ENCODE measurements at places on chromosomes 16 and 17.

- no peak for DNase-seq
Measured at GRCh38 chr16:89607937-89608740, 5.3 kb upstream of the DPEP1 start.

GRCh38 chr17:56939869-56940484 lies 20.9 kb downstream of the COIL start:
- DNase-seq, result peak; percentile 66

DNA sequence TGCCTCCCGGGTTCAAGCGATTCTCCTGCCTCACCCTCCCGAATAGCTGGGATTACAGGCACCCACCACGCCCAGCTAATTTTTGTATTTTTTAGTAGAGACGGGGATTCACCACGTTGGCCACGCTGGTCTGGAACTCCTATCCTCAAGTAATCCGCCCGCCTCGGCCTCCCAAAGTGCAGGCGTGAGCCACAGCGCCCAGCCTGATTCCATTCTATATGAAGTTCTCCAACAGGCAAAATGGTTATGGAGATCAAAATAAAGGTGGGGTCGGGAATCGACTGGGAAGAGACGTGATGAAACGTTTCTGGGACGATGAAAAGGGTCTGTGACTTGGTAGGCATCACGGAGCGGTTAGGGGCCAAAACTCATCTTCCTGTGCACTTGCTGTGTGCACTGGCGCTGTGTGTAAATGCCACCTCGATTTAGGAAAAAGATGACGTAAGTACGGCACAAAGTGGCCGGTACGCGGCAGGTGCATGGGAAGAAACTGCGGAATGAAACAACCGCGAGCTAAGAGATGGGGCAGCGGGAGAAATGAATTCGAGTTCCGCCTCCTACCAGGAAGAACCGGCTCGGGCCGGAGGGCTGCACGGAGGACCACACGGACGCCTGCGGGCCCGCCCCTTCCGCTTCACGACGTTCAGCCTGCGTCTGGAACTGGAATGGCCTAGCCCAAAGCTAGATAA lies 1.6 kb downstream of the TP53 start:
- peak; percentile 94 for DNase-seq

DNA sequence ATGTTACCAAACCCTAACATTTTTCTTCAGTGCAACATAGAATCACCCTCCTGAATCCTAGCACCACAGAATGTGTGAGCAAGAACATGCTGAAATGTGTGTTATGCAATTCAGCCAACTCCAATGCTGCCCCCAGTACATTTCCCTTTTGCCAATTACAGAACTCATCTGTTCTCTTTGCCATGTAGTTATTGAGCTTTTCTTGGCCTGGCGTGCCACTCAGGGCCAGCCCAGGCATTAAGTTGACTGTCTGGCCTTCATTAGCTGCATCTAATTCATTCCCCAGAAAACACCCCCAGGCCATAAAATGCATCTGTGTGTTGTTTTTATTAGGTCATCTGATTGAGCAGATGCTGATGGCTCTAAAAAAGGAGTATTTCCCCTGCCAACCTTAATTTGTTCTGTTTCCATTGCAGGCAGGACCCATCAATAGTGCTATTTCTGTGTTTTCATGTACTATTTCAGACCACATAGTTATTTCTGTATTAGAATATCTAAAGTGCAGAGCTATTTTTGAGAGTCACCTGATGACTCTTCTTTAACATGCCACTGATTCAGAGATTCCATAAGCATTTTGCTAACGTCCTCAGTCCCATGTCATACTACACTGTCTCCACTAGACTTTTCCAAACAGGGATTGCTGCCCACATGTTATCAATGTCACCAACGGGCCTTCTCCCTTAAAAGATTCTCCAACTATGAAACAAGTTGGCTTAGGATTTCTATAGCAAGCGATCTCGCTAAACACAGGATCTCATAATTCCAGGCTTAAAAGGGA lies 969.7 kb downstream of the CDH11 start:
- peak; percentile 33 for DNase-seq

DNA sequence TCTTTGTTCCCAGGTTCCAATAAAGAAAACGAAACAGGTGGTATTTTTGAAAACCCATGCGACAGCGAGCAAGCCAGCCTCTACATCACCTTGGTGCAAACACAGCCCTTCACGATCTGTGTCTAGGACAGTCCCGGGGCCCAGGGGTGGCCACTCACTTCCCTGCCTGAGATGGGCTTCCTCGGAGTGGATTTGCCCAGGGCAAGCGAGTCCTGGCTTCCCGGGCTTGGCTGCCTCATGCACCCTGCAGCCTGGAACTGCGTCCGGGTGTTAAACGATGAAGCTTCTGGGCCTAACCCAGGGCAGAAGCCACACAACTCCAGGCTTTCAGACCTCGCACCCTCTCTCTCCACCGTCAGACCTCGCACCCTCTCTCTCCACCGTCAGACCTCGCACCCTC lies 66.0 kb downstream of the RPH3AL start:
- no peak for DNase-seq

DNA sequence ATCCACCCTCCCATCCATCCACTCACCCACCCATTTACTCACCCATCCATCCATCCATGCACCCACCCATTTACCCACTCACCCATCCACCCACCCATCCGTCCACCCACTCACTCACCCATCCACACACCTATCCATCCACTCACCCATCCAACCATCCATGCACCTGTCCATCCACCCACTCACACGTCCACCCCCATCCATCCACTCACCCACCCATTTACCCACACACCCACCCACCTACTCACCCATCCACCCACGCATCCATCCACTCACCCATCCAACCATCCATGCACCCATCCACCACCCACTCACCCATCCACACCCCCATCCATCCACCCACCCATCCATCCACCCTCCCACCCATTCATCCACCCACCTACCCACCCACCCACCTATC lies 12.2 kb downstream of the SOX8 start:
- no peak for DNase-seq

DNA sequence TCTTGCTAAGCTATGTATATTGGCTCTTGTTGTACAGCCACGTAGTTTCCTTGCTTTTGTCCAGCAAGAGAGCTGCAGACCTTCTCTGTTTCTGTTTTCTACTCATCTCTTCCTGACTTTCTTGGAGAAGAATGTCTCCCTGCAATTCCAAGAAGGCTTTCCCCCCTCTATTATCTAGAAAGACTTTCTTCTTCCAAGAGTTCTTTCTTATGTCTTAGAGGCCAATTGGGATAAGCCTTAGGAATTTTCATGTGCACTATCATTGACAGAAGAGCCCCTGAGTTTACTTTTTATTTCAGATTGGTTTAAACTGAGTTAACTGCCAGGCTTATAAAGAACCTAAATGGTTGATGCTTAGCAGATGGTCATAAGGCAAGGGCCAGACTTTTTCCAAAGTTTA lies 9.0 kb downstream of the CAPNS2 start:
- DNase-seq, result no peak

DNA sequence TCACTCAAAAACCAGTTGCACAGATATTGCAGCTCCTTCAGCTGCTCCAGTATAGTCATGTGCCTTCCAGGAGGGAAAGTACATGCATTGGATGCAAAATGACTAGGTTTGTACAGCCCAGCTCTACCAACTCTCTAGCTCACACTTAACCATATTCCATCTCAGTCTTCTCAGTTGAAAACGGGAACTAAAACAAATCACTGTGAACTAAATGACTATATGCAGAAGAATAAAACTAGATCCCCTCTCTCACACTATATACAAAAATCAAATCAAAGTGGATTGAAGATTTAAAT lies 24.9 kb downstream of the DCUN1D3 start:
- no peak for DNase-seq

DNA sequence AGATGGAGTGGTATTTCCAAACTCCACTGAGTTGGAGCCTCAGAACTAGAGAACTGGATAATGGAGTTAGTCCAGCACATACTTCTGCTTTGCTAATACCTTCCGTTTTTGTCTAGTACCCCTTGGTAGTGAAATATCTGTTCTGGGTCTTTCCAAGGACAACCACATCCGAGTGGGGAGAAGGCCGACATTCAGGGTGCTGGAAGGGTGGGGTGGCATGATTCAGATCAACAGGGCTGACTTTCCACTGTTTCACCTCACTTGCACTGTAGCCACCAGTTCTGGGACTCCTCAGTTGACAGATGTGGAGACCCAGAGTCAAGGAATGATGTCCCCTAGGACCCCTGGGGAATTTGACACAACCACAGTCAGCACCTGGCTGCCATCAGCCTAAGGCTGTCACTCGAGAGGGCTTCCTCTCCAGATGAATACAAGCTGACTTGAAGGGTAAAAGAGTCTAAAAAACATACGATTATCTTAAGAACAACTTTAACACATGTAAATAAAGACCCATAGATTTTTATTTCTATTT lies 84.8 kb upstream of the HNF1B start:
- DNase-seq, result no peak

DNA sequence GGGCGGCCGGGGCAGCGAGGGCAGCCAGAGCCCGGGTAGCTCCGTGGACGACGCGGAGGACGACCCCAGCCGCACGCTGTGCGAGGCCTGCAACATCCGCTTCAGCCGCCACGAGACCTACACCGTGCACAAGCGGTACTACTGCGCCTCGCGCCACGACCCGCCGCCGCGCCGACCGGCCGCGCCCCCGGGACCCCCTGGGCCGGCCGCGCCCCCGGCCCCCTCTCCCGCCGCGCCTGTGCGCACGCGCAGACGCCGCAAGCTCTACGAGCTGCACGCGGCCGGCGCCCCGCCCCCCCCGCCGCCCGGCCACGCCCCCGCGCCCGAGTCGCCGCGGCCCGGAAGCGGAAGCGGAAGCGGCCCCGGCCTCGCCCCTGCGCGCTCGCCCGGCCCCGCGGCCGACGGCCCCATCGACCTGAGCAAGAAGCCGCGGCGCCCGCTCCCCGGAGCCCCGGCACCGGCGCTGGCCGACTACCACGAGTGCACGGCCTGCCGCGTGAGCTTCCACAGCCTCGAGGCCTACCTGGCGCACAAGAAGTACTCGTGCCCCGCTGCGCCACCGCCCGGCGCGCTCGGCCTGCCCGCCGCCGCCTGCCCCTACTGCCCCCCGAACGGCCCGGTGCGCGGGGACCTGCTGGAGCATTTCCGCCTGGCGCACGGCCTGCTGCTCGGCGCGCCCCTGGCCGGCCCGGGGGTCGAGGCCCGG lies 36.1 kb upstream of the ZC3H18 start:
- peak; percentile 78 for DNase-seq

- no peak for DNase-seq
Measured at GRCh38 chr17:58351182-58351581, 819 bp downstream of the SUPT4H1 start.

GRCh38 chr16:87165885-87166284 lies 151.3 kb downstream of the C16orf95 start:
- no peak for DNase-seq

GRCh38 chr16:67030221-67030962 lies 1.4 kb downstream of the CBFB start:
- DNase-seq, result no peak

DNA sequence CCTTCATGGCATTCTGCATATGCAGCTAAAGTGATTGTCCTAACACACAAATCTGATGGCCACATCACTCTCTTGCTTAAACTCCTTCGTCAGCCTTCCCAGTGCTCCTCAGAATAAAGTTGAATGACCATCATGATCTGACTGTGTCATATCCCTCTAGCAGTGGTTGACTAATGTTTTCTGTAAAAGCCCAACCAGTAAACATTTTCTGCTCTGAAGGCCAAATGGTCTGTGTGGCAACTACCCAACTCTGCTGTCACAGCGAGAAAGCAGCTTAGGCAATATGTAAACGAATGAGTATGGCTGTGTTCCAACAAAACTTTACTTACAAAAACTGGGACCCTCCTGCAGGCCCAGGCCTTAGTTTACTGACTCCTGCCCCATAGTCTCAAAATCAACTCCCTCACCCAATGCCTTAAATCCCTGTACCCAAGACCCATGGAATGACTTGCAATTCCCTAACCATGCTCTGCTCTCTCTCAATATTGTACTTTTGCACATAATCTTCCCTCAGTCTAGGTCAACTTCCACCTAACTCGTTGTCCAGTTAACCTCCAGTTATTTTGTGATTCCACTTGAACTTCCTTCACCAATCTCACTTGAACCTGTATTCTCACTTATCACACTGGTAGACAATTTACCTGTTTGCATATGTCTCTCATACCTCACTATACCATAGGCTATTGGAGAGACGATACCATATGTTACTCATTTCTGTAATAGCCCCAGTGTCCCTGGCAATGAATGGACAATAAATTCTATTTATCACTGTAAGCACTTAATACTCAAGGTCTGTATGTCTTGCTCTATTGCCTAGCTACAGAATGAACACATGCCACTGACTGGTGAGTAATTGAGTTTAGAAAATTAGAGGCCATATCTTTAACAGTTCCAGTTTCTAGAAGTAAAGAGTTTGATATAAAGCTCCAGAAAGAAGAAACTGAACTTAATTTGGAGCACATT lies 29.1 kb downstream of the TMEM100 start:
- DNase-seq, result peak; percentile 14

DNA sequence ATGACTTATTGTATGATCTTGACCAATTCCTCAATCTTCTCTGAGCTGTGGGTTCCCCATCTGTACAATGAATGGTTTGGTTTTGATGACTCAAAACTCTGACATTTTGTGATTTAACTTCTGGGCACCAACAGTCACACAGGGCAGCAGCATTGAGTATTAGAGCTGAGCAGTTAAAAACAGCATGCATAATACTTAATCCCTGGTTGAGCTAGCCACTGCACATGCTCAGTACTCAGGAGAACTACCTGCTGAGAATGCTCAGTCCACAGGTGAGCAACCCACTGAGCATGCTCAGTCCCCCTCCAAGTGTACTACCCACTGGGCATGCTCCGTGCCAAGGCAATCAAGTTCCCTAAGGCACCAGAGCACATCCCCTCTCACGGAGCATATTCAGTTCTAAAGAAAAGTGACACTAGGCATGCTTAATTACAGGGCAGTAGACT lies 68.7 kb downstream of the AIPL1 start:
- no peak for DNase-seq

- DNase-seq, result peak; percentile 69
Measured at GRCh38 chr16:82229800-82230619, 60.0 kb upstream of the MPHOSPH6 start.

DNA sequence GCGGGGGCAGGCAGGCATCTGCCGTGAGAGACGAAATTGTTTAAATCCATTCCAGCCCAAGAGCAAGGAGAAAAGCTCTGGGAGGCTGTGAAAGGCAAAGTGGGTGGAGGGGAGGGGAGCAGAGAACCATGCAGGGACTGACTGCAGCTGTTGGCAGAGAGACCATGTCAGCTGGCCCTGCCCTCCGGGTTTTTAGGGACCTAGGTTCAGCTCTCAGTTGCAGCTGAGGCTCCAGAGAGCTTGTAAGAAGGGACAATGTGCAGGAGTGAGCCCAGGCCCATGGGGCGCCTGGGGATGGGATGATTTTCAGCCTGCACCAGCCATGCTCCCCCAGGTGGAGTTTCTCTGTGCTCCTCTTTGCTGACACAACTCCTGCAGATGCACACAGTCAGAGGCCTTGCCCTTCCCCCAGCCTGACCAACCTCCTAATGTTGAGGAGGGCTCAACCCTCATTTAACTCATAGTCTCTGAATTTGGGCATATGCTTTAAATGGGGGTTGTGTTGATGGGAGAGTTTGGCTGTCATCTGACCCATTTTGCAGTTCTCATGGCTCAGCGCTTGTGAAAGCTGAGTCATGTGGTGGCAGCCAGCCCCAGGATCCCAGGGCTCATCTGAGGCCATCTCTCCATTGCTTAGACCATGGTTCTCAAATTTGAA lies 70.9 kb downstream of the PLXDC1 start:
- DNase-seq, result peak; percentile 75

GRCh38 chr16:1283996-1284616 lies 25.3 kb upstream of the UBE2I start:
- DNase-seq, result no peak
